ENCODE measurements at places on chromosomes 2 and 18.

DNA sequence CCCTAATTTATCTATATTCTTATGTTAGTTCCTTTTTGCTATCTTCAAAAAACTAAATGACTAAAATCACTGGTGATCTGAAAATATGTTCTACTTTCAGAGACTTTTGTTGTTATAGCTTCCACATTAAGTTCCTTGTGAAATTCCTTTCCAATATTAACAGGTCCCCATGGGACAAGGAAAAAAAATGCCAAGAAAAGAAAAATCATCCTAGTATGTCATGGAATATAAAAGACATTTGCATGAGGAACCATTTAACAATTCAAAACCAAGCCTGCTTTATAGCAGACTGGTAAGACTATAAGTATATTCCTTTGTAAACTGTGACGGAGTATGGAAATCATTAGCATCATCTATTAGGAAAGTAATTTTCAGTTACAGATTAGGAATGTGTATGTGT is 48.1 kb downstream of the COBLL1 start:
- DNase-seq = no peak

DNA sequence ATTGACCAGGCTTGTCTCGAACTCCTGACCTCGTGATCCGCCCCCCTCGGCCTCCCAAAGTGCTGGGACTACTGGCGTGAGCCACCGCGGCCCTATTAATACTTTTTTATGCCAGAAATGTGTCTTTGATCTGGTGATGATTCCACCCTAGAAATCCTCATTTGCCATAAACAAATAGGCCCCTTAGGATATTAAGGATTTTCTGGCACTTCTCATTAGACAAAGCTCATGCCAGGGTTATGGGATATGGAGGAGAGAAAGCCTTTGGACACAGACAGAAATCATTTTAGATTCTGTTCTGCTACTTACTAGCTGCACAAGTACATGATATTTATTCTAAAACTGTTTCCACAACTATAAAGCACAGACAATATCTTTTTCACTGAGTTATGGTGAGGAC is 24.1 kb downstream of the SLC40A1 start:
- no peak for DNase-seq

- no peak for DNase-seq
Observed at GRCh38 chr2:6667326-6667725, 198.4 kb downstream of the CMPK2 start.

DNA sequence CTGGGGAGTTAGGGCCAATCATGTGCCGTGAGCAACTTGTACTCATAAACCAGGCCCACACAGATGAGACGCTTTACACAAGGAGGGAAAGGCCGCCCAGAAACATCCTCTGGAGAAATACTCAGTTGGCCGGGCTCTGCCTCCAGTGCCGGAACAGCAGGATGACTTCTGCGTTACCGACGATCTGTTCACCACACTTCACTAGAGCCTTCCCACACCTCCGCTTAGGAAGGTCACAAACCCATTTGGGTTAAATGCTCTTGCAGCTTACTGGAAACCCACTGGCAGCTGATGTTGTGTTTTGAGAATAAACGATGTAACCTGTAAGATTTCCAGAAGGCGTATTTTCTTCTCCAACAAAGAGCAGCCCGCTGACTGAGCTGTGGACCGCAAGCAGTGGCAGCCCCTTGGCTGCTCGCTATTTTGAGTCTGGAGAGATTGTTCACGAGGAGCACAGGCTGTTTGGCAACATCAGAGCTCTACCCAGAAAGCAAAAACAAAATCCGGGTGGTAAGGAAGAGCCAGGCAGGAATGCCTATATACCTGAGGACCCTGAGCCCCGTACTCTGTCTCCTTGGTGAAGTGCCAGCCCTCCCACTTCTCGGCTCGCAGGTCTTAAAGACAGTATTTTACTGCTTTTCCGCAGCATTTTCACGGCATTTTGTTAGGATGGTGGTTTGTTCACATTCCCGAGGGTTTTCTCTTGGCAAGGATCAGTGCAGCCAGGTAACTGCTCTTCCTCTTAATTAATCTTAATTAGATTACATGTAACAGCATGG is 44.0 kb downstream of the COLEC12 start:
- DNase-seq = no peak

DNA sequence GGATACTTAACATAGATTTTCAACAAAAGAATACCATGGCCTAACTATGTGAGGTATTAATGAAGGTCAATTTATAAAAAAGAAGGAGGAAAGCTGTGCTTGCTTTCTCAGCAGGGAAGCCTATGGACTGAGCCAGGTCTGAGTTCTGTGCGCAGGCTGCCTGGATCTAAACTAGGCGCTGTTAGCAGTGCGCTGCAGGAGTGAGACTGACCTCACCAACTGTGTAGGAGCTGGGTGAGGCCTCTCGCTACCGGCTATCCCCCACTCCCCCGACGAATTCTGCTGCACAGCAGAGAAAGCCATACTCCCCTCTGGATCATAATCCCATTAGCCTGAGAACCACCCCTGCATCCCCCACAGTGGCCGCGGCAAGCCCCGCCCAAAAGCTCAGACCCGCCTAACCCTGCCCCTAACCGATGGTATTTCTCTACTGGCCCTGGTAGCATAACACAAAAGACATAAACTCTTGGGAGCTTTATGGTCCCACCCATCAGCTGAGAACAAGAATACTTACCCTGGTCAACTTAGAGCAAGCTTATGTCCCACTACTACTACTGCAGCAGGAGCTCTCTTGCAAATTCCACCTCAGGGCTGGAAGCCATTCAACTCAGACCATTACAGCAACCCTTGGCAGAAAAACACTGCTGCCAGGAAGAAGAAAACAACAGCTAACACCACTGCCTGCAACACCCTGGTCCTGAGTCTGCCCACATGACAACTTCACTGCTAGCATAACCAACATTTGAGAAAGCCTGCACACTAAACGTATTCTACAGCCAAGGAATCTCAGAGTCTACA is 28.0 kb downstream of the SULT1C2 start:
- DNase-seq = no peak

GRCh38 chr2:47636176-47636575 is 146.8 kb upstream of the MSH6 start:
- no peak for DNase-seq

- DNase-seq = no peak
Observed at GRCh38 chr2:109173311-109174171, 44.5 kb downstream of the SH3RF3 start.

GRCh38 chr2:138496096-138496651 is 5.4 kb upstream of the SPOPL start:
- no peak for DNase-seq

- no peak for DNase-seq
Observed at GRCh38 chr2:102340778-102341177, 14.8 kb upstream of the IL18R1 start.

GRCh38 chr18:56988022-56988421 is 158.9 kb upstream of the BOD1L2 start:
- DNase-seq = no peak

DNA sequence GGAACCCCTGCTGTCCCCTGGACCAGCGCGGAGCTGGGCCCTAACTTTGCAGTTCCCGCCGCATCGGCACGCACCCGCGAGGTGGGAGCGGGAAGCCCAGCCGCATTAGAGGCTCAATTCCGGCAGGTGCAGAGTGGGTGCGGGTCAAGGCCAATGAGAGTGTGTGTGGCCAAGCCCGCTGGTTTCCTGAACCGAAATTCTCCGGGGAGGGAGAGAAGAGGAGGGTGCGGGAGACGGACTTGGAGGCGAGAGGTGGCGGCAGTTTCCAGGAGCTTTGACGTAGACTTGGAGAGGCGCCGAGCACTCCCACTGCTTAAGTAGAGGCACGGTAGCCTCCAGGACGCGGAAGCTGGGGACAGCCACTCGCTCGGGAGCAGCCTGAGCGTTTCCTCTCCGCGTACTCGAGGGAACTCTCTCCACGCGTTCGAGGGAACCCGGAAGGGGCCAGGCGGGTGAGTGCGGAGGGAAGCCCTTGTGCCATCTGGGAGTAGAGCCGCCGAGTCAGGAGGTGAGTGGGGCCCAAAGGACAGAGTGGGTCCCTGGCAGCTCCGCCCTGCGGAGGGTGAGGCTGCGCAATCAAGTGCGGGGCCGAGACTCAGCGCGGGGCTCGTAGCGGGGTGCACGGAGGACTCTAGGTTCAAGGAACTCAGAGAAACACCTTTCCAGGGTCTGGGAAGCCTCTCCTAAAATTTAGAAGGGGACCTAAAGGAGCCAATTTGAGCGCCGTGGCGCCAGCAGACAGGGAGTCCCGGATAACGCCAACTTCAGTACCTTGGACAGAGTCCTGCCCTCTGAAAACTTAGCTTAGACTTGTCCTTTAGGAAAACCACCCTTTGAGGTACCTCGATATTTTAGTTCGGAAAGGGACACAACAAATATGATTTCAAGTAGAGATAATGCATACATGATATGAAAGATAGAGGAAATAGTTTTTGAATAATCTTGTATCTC is at the start of gene FAM237A:
TSS of gene FAM237A (plus strand) at position 413 of the 951 bp plus-strand sequence. CDS start 1,750 bp downstream, outside the sequence.
- no peak for DNase-seq

DNA sequence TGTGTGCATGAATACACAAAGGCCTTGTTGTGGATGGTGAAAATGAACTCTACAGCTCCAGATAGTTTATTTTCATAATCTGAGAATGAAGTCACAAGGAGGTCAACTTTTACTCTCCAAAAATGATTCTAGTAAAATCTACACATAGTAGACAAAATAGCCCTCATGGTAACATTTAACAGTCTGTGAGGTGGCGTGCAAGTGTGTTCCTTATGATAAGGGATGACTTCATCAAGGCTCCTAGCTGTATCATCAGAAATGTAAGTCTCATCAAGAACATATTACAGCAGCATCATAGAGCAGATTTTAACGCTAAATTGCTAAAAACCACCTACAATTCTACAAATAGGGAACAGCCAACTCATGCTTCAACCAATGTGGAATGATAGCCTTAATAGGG is 72.3 kb upstream of the RIOK3 start:
- DNase-seq = no peak

DNA sequence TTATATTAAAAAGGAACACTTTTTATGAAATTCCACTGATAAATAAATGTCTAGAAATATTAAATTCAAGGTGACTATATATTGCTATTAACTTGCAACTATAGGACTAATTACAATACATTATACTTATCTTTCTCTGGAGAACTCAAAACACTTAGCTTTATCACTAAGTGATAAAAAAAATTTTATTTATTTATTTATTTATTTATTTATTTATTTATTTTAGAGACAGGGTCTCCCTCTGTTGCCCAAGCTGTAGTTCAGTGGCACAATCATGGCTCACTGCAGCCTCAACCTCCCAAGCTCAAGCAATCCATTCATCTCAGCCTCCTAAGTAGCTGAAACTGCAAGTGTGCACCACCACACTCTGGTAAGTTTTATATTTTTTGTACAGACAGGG is 451.1 kb downstream of the DSC3 start:
- DNase-seq = no peak

GRCh38 chr2:177427316-177427715 is 34.7 kb downstream of the AGPS start:
- no peak for DNase-seq

DNA sequence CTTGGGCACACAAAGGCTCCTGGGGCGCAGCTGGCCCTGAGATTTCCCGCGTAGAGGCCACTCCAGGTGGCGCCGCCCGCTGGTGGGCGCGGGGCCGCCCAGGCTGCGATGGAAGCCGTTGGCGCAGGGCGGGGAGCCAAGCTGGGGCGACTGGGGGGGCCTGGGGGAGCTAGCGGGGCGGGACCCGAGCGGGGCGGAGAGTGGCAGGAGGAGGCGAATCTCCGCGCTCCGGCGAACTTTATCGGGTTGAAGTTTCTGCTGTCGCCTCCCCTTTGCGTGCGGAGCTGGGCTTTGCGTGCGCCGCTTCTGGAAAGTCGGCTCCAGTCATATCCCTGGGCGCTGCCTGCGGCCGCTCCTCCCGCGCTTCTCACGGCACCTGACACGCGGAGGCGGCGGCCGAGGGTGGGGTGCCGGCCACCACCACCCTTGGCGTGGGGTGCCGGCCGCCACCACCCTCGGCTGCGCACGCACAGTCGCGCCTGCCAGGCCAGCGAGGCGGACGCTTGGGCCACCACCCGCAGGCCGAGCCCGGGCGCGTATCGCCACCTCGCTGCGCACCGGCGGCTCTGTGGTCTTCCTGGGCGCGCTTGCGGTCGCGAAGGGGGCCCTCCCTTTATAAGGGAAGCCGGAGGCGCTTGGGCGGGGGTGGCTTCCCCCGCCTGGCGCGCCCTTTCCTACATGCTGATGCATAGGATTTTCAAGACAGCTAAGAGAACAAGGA is 919 bp upstream of the CYP1B1 start:
- DNase-seq = no peak

DNA sequence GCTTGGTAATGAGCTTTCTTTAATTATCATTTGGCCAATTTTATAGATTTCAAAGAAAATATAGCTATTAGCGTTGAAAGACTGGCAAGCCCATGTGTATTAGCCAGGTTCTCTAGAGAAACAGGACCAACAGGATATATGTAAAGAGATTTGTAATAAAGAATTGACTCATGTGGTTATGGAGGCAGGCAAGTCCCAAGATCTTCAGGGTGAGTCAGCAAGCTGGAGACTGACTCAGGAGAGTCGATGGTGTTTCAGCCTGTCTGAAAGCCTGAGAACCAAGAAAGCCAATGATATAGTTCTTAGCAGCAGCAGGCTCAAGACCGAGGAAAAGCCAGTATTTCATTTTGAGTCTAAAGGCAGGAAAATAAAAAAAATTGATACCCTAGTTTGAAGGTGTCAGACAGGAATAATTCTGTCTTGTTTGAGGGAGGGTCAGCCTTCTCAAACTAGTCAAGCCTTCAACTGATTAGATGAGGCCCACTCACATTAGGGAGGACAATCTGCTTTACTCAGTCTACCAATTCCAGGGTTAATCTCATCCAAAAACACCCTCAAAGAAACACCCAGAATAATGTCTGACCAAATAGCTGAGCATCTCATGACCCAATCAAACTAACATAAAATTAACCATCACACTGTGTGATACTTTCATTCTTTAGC is 78.3 kb upstream of the CRIM1 start:
- DNase-seq = no peak

- DNase-seq = no peak
Observed at GRCh38 chr2:30663806-30664205, 143.4 kb downstream of the CAPN13 start.

- DNase-seq = no peak
Observed at GRCh38 chr2:171523088-171524017, 1.1 kb downstream of the CYBRD1 start.

GRCh38 chr2:131349021-131349420 is 14.9 kb downstream of the RAB6D start:
- no peak for DNase-seq
